ENCODE measurements at places on chromosomes 4 and X. TPM values are rescaled to one million over a fixed set of nuclear protein-coding genes. Genes with fewer than 3 reads are reported as not detected.

The GCNA gene
- 3.6 TPM for total RNA-seq

The EMCN gene
- total RNA-seq: not detected

The AWAT2 gene
- total RNA-seq: not detected

The YY2 gene
- 2.1 TPM for total RNA-seq

The TEX11 gene
- total RNA-seq: not detected

The NDP gene
- not detected for total RNA-seq

The RXFP1 gene
- not detected for total RNA-seq

The FGF5 gene
- total RNA-seq: not detected

The FAM184B gene
- not detected for total RNA-seq

The FAM241A gene
- 1.7 TPM for total RNA-seq

The TRIM75 gene
- not detected for total RNA-seq

The DIPK2B gene
- not detected for total RNA-seq

The ZCCHC12 gene
- not detected for total RNA-seq
